ENCODE measurements at places on chromosomes 12 and 14. TPM values are rescaled to one million over a fixed set of nuclear protein-coding genes. Genes with fewer than 3 reads are reported as not detected.

The TMEM132C gene
- total RNA-seq, result 0.59 TPM

DNA sequence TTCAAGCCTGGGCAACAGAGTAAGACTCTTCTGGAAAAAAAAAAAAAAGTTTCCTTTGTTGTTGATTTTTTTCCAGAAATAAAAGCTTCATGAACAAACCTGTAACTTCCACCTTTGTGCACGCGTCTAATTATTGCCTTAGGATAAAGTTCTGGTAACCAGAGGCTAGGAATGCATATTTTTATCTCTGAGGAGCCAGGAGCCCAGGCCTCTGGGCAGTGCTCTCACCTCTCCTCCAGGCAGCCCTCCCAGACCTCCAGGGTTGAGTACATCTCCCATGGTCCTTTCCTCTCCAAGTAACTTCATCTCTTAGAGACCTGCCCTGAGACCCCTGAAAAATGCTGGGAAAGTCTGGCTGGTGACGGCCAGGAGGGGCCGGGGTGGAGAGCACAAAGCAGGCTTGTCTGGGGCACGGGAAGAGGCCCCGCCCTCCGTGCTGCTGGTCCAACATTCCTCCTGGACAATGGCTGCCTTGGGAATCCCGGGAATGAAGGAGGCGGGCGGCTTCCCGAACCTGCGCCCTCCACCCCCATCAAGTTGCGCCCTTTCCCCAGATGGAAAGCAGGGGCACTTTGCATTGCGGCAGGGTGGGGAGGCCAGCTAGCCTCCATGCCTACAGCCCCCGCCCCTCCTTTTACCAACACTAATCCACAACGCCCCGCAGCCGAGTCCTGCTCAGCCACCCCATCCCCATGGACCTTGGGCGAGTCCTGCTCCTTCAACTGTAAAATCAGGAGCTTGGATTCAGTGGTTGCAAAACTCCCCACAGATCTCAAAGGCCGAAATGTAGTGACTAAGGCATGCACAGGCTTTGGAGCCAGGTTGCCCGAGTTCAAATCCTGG, 7.3 kb upstream of the FIGNL2 start:
- peak; percentile 84 for DNase-seq

GRCh38 chr14:76395161-76395560, 19.2 kb downstream of the ESRRB start:
- no peak for DNase-seq

- DNase-seq, result no peak
Observed at GRCh38 chr14:52363961-52364360, 49.8 kb downstream of the PTGER2 start.

DNA sequence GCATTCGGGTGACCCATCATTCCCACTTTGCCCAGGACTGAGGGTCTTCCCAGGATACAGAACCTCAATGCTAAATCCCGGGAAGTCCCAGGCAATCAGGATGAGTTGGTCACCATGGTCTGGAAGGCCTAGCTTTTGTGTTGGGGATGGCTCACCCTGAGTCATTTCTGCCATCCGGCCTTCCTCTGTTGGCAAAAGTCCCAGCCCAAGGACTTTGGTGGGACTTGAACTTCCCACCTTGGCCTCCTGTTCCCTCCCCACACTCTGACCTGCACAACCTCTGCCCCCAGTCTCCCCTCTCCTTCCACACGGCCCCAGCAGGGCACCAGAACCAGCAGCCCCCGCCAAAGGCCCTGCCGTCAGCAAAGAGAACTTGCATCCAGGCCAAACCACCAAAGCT, 24.6 kb upstream of the NCOR2 start:
- DNase-seq, result no peak

GRCh38 chr12:68342966-68343365, 10.8 kb upstream of the MDM1 start:
- no peak for DNase-seq

- no peak for DNase-seq
Observed at GRCh38 chr14:105145381-105146180, 23.0 kb downstream of the JAG2 start.

- DNase-seq, result no peak
Observed at GRCh38 chr14:54317391-54317790, 79.4 kb upstream of the CDKN3 start.

The KRT79 gene
- total RNA-seq, result not detected

DNA sequence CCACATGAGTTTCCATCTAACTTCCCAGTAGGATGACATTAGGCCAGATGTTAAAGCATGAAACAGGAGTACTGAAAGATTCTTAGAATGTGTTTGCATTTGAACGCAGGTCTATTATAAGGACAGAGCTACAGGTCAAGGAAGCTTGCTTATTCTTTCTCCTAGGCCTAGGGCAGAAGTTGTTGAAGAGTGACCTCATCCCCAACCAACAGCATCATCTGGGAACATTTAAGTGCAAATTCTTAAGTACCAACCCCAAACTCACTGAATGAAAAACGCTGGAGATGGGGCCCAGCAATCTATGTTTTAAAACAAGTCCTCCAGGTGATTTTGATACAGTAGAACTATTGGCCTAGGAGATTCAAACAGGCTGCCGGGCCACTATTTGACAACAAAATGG, 52.4 kb downstream of the PAPLN start:
- no peak for DNase-seq

DNA sequence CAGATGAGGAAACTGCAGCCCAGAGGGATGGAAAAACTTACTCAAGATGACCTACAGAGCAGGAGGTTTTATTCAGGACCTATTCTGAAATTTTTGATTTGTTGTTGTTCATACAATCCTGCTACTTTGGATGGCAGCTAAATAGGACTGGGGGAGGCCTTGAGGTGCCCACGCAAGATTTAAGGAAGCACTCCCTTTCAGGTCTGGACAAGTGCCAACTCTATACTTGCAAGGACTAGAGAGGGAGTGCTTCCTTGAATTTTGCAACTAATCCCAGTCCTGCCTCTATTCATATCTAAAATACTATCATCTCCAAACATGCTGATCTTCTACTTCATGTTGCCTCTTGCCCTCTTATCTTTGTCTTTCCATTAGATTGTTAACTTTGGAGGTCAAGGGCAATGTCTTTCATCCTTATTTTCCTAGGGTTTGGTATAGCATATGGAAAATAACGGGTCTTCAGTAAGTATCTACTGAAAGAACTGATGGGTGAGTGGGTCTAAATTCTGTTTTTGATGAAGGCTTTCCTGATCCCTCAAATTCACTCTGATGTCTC, 28.6 kb upstream of the PPM1H start:
- no peak for DNase-seq

GRCh38 chr14:43359317-43359716, 1147.8 kb downstream of the FSCB start:
- no peak for DNase-seq

The IAPP gene
- total RNA-seq, result not detected

- no peak for DNase-seq
Observed at GRCh38 chr12:4506870-4507269, 31.8 kb upstream of the RAD51AP1 start.

GRCh38 chr14:67137744-67138371, 51.4 kb upstream of the GARIN2 start:
- DNase-seq, result no peak

DNA sequence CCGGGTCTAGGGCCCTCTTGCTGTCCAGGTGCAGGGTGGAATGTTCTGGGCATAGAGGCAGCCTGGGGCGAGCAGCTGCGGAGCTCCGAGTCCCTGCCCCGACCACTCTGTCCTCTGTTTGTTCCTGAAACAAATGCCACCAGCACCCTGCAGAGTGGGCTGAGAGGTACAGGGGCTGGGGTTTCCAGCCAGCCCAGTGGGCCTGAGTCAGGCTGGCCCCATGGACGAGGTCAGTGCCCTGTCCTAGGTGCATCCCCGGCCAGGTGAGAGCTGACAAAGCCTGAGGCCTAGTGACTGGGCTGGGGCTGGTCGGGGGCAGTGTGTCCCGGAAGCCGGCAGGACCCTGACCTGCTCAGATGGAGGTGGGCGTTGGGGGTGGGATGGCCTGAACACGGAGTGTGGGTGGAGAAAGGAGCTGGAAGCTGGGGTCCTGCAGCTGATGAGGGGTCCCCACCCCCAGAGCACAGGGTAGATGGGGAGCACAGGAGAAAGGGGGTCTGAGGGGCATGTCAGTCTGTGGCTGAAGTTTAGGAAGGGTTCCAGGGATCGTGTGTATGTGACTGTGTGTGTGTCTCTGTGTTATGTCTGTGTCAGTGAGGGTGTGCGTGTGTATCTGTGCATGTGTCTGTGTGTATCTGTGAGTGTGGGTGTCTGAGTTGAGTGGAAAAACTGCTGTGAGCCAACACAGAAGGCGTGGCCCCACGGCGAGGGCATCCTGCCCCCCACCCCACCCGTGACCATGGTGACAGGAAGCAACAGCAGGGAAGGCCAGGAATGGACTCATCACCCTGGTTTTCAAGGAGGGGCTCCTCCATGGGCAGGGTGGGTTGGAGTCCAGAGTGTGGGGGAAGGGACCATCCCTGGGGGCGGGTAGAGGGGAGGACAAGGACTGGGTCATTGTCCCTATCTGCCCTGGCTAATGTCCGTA, 2.4 kb upstream of the CRIP1 start:
- DNase-seq, result peak; percentile 42

The LRRK2 gene
- total RNA-seq, result 0.13 TPM

GRCh38 chr12:124162151-124163110, 132.5 kb upstream of the RFLNA start:
- DNase-seq, result no peak

The PLA2G1B gene
- not detected for total RNA-seq

The PMEL gene
- 128 TPM for total RNA-seq

The CLIP1 gene
- 26.6 TPM for total RNA-seq

- DNase-seq, result no peak
Observed at GRCh38 chr12:113340061-113340460, 5.2 kb upstream of the SLC8B1 start.

GRCh38 chr12:69108037-69108436, 131.3 kb upstream of the CPSF6 start:
- no peak for DNase-seq

DNA sequence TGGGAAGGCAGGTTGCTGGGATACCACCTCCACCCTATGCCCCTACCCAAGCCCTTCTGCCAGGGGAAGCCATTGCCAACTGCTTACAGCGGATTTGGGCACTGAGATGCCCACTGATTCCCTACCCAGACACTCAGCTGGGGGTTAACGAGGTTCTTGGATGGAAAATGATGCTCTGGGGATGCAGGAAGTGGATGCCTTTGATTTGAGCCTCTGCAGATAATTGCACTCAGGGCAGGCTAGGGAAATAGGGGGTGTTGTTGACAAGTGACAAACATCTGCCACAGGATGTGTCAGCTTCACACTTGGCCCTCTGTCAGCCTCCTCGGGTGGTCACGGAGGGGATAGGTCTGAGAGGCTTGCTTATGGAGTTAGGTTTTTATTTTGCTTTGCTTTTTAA, 57.4 kb downstream of the RPH3A start:
- DNase-seq, result no peak

GRCh38 chr14:61334197-61334701, 12.9 kb downstream of the PRKCH start:
- no peak for DNase-seq

DNA sequence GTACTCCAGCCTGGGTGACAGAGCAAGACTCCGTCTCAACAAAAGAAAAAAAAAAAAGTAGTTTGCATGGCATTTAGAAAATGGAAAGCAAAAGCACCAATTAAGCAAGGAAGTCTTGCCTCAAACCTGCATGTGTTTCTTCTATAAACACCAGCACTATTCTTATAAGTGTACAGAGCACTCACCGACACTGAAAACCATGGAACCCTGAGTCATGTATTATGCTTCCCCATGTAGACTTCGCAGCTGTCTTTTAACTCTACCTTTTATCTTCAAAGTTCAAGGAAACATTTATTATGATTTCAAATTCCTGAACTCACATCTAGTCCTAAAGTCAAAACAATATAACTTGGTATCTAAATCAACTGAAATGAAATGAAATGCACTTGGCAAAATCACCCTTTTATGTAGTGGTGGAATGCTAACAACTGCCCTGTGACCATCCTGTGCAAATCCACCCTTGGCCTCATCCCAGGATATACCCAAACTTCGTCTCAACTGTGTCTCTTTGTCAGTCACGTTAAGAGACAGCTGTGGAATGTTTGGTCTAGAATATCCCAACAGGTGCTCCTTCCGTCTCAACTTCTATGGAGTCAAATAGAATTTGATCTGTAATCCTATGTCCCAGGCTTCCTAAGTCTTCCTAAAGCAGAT, 4.8 kb downstream of the BCAT1 start:
- no peak for DNase-seq

- no peak for DNase-seq
Observed at GRCh38 chr14:86990396-86990795, 1002.6 kb downstream of the GALC start.

GRCh38 chr14:31265701-31266398, 58.3 kb upstream of the HECTD1 start:
- DNase-seq, result no peak

- DNase-seq, result peak; percentile 61
Observed at GRCh38 chr14:24943024-24943423, 106.9 kb downstream of the STXBP6 start.

The KICS2 gene
- 8.2 TPM for total RNA-seq

DNA sequence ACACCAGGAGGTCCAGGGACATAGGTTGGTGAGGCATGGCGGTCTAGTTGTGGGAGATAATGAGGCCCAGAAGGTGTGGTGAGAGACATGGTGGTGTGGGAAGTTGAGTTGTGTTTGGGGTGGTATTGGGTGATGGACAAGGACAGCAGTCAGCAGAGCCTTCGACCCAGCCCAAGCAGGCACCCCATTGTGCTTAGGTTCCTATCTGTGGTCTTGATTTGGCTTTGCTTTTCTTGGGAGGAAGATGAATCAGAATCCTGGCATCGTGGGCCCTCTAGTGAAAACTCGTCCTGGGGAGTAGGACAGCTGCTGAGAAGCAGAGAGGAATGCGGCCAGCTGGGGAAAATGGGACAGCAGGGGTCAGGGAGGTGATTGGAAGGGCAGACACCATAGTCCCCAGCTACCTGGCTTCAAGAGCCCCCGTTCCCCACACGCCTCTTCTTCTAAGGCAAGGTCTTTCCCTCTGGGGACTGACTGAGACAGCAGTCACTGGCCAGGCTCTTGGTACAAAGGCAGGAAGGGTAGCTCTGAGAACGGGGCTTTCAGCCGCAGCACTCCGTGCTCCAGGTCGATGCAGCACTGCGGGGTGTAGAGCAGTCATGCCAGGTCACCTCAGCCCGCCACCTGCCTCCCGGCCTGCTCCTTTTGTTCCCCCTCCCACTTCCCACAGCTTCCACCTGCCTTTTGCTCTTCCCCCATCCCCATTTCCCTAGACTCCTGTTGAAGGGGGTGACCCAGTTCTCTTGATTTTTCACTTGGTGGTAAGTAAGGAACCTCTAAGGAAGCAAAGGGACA, 7.9 kb downstream of the NRIP2 start:
- DNase-seq, result no peak

DNA sequence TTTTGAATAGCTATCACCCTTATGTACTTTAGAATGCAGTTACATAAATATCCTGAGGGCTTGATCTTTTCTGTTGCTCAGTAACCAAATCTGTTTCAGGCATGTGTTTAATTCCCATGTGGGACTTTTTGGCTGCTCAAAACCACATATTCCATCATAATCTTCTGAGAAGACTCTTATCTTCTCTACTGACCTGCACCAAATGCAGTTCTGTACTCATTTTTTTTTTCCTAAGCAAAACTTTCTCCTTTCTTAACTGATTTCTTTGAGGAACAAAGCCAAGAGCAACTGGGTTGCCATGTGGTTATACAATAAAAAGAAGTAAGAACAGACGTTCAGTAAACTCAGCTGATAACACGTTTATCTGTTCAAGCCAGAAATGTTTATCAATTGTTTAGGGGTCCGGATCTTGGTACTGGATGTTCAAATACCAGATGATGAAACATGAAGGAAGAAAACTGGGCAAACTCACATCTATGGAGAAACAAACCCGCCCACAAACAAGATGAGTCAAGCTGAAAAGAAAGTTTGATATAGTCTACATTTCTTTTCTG, 50.1 kb downstream of the TMEM132C start:
- no peak for DNase-seq
